Stimulated activated CD8-positive, alpha-beta memory T cell treated with anti-CD3 and anti-CD28 coated beads, Interleukin-7, amount 100 ng/mL, for 48 hours (primary cell): ENCODE measurements at places on chromosomes 3 and 15.
A peak's percentile ranks its signal among the peaks of the same experiment; 100 is the strongest.

GRCh38 chr15:64844576-64845145 is 2.9 kb downstream of the PLEKHO2 start:
- DNase-seq = no peak

- no peak for DNase-seq
These were observed 4.8 kb downstream of the SACM1L start for GRCh38 chr3:45693941-45694521.

DNA sequence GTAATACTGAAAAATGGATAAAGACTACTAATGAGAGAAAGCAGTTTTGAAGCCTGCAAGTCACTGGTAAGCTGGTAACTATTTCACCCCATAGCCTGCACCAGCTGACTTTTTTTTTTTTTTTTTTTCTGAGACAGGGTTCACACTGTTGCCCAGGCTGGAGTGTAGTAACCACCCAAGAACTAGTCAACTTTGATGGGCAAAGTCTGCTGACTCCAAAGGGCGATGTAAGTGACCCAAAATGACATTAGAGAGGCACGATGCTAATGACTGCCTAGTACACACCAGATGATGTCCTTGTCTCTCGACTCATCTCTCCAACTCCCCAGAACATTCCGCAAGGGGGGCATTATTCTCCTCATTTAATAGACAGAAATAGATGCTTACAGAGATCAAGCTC is 12.9 kb upstream of the TMEM41A start:
- no peak for DNase-seq

- DNase-seq = no peak
These were observed 29.8 kb downstream of the CHDH start for GRCh38 chr3:53816425-53816824.

GRCh38 chr15:91793771-91794170 is 59.7 kb upstream of the SLCO3A1 start:
- DNase-seq = no peak

GRCh38 chr15:57640930-57641682 is 49.4 kb downstream of the MYZAP start:
- DNase-seq = no peak

DNA sequence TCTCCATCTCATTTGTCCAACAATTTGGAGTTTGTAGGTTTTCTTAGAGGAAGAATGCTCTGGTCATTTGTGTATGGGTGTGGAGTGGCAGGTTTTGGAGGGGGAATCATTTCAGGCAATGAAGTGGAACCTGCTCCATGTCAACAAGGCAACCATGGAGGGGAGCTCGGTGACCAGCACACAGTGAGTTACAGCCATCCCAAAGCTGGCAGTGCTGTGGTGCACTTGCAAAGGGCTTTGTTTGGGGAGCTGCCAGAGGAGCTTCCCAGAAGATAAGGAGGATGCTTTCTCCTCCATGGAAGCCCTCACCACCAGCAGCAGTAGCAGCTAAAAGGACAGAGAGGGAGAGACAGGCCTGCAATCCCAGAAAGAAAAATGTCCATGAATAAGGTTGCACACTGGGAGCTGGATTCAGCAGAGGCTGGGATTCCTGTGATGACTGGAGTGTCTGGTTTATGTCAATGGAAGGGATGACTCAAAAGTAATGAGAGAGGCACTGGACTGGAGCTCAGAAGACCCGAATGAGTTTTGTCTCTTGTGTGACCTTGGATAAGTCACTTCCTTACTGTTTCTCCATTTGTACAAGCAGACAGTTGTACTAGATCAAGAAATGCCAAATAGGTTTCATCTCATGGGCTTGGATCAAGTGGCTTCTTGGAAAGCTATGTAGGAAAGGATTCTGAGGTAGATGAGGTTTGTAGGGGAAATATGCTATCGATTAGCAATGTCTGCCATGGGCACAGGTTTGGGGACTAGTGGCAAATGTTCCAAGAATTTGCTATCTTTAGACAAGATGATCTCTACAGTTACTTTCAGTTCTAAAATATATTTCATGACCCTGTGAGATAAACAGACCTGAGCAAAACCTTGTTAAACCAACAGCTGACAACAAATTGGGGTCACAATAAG is 27.2 kb upstream of the UBE2Q2 start:
- DNase-seq = no peak

DNA sequence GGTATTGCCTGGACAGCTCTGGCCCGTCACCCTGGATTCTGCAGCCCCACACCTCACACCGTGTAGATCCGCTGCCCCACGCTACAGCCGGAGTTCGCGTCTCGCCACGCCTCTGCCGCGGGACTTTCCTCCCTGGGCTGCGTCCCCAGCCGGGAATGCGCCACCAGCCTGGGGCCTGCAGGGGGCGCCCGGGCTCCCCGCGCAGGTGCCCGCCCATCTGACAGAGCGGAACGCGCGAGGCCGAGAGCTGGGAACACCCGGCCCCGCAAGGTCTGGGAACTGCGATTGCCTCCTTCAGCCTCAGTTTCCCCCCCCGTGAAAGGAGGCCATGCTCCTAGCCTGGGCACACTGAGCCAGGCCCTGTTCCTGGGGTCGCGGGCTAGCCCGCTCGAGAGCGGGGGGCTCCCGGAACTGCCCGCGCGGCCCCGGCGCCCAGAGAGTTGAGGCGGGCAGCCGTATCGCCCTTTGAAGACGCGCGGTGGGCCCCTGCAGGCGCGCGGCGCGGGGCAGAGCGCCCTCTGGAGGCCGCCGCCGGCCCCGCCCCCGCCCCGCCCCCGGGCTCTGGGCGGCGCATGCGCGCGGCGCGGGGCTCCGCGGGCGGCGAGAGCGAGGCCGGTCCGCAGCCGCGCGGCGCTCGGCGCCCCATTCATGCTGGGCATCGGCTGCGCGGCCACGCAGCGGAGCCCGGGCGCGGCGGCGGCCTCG is at the start of gene PLXNA1:
PLXNA1 (plus strand) TSS at position 645 of the 705 bp plus-strand sequence. CDS start 5,479 bp downstream, outside the sequence.
- peak; percentile 71 for DNase-seq

GRCh38 chr3:126460381-126460780 is 15.3 kb downstream of the ZXDC start:
- no peak for DNase-seq

DNA sequence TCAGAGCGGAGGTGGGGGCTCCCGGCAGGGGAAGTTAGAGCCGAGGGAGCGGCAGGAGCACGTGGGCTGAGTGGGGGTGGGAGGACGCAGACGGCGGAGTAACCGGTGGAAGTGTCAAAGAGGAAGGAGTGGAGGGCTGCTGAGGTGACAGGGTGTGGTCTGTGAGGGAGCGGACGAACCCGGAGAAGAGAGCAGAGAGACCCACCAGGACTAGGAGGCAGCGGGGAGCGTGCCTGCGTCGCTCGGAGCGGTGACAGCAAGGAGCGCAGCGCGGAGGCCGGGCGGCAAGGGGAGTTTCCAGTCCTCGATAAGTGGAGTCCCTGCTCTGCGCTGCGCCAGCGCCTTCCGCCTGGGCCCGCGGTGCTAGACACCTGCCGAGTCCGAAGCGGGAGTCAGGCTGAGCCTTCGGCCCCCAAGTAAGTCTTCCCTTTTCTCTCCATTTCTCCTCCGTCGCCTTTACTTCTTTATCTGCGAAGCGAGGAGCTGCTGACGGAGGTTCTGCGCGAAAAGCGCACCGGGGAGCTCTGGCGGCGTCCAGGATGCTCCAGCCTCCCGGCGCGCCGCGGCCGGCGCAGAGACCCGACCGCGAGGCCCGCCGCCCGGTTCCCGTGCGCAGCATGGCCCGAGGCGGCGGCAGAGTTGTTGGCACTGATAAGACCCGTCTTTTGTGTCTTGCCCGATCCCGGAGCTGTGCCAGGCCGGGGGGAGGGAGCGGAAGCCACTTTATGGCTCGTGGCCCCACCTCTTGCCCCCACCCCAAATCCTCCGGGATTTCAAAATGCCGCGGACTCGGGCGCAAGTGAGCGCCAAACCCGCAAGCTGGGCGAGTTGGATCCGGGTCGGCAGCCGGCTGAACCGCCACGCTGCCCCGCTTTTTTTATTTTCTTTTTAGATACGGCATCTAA is 533.0 kb upstream of the SEMA6D start:
- DNase-seq = no peak

GRCh38 chr3:108122276-108122675 is 31.4 kb upstream of the CD47 start:
- no peak for DNase-seq

- DNase-seq = no peak
These were observed 11.7 kb downstream of the BAHD1 start for GRCh38 chr15:40452296-40453090.

- no peak for DNase-seq
These were observed 501.5 kb downstream of the ROBO2 start for GRCh38 chr3:77541203-77541922.

DNA sequence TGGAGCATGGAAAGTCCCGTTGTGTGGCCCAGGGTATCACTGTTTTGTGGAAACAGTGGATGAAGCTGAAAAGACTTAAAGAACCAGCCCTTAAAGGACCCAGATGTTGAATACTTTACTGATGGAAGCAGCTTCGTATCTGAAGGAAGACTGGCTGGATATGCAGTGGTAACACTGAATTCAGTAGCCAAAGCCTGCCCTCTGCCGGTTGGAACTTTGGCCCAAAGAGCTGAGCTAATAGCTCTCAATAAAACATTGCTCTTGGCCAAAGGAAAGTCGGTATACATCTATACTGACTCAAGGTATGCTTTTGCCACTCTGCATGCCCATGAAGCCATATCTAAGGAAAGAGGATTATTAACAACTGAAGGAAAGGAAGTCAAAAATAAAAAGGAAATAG is 885.4 kb downstream of the PDCD6IP start:
- no peak for DNase-seq
